ENCODE measurements at places on chromosomes 3 and 15.

- DNase-seq = no peak
These were observed 3.1 kb upstream of the CFAP20DC start for GRCh38 chr3:59052803-59053411.

GRCh38 chr3:138184994-138185393 lies 2.1 kb upstream of the ARMC8 start:
- no peak for DNase-seq

- no peak for DNase-seq
These were observed 722 bp downstream of the RBMS3 start for GRCh38 chr3:29281344-29282241.

DNA sequence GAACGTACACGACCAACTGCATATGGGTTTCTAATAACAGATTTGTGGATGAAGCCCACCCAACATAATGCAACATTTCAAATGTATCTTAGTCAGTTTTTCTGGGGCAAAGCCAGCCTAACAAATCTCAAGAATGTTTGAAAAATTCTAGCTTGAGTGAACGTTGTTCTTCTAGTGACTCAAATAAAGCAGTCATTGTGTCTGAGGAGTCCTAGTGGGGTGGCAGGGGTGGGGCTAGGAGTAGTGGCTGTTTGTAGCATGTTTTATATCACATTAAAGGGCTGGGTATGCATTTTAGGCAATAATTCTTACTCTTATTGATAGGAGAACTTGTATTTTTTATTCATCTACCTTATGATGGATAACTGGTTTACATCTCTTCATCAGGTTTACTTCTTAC lies 6.0 kb downstream of the B3GNT5 start:
- DNase-seq = no peak

- DNase-seq = no peak
These were observed 16.2 kb downstream of the NISCH start for GRCh38 chr3:52471371-52472238.

DNA sequence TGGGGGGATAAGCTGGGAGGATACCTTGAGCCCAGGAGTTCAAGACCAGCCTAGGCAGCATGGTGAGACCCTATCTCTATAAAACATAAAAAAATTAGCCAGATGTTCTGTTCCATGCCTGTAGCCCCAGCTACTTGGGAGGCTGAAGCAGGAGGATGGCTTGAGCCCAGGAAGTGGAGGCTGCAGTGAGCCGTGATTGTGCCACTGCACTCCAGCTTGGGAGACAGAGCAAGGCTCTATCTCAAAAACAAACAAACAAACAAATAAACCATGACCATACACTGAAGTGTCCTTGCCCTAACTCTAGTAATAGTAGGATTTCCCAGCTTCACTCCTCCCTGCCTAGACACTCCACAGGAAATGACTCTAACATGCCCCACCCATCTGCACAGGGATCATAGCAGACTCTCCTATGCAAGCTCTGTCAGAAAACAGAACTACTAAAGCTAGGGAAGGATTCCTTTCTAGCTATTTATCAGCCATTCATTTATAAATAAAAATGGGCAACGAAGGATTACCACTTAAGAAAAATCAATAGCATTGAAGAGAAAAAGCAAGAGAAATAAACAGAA lies 4.6 kb downstream of the ERICH6 start:
- DNase-seq = no peak

Measured in SIG-M5 (cell line).